M059J (cell line): ENCODE measurements at places on chromosomes 5 and 9. TPM values are rescaled to one million over a fixed set of nuclear protein-coding genes. Genes with fewer than 3 reads are reported as not detected.

DNA sequence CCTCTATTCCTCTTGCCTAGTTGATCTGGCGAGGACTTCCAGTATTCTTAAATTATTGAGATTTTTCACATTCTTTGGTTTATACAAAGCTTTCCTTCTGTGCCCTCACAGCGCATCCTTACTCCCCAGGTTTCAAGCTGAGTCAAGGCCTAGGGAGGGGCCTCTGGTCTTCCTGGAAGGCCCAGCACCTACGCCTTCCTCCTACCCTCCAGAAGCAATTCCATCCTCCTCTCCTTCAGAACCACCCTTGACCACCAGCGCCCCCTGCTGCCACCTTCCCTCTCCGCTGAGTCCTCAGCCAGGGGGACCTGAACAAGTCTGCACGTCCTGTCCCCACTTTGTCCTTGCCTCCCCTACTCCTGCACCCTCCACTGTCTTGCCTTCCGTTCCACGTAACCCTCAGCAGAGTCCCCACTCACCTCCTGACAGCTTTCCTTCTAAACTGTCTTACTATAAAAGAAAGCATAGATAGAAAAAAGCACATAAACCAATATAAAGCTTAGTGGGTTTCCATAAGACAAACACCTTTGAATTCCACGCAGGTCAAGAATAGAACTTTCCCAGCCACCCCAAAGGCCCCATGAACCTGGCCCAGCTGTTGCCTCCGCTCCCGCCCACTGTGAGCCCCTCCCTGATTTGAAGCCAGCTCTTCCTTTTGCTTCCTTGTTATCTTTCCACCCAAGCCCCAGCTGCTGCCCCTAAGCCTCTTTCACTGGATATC, 63.0 kb upstream of the CTSL start:
- DNase-seq: peak; percentile 93

DNA sequence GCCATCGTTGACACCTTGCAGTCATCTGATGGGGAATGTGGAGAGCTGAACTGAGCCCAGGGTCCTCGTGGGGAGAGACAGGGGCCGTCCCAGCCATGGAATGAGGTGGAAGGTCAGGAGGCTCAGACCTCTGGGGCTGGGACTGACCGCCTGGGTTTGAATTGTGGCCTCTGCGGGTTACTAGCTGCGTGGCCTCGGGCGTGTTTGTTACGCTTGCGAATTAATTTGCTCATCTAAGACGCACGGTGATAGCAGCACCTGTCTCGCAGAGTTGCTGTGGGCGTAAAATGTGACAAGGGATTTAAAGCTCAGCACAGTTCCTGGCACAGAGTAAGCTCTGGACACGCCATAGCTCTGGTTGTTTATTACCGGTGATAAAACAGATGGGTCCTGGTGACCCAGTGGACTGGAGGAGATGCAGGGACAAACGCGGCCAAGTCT, 19.4 kb upstream of the DAB2IP start:
- DNase-seq: no peak

DNA sequence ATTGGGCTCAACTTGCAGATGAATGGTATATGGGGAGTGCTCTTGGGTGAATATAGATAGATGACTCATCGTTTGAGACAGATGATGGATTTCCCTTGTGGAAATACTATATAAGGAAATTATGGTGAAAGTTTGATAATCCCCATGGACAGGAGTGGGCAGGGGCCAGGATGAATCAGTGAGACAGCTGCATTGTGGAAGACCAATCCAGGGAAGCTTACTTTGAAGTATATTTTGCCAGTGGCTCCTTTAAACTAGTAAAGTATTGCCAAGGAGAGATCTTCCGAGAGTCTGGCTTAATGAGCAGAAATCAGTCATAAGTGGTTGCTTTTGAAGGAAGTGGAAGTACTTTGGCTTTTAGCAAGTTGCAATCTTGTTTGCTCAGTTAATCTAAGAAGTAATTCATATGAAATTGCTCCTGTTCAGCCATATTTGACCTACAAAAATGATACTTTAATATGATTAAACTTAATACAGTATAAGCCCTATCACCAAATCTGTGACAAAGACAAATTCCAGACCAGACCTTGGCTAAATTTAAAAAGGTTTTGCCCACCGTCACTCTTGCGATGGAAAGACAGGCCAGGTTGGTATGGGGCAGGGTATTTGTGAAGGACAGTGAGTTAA, 9.3 kb upstream of the TNC start:
- DNase-seq: peak; percentile 60

DNA sequence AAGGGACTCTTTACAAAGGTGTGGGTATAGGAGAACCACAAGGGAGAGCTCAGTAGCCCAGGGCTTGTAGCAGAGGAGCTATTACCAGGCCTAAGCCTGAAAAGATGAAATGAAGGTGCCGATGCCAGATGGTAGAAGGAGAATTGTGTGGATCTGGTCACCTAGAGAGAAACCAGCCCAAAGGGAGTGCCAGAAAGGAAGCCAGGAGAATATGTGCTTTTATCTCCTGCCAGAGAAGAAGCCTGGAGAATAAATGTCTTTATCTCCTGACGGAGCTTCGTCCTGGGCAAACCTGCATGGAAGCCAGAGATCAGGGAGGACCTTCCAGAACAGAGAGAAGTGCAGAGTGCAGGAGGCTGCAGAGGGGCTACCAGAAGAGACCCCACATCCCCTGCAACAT, 142.6 kb downstream of the MED10 start:
- DNase-seq: no peak

- peak; percentile 25 for DNase-seq
These were observed 535 bp downstream of the RFX3 start for GRCh38 chr9:3525096-3525835.

GRCh38 chr5:175714479-175715085, 56.7 kb downstream of the HRH2 start:
- no peak for DNase-seq

DNA sequence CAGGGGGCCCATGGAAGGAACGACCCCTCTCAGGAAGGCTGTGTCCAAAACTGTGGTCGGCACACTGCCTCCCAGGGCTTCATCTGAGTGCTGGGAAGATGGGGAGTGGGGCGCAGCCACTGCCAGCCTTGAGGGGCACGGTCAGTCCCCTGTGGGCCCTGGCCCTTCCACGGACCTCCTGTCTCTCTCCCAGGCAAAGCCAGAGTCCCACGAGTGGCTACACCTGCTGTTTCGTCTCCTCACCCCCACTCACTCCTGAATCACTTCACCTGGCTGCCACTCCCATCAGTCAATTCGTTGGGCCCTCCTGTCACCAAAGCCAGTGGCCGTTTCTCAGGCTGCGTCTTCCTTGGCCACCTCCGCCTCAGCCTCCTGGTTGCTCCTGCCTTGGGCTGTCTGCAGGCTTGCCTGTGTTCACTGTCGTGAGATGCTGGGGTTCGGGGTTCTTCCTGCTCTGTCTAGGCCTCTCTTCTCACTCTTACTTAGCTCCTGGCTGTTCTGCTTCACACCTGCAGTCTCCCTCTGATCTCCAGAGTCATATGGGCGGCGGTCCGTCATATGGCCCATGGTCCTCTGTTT, 58.8 kb upstream of the RNF130 start:
- DNase-seq: no peak

DNA sequence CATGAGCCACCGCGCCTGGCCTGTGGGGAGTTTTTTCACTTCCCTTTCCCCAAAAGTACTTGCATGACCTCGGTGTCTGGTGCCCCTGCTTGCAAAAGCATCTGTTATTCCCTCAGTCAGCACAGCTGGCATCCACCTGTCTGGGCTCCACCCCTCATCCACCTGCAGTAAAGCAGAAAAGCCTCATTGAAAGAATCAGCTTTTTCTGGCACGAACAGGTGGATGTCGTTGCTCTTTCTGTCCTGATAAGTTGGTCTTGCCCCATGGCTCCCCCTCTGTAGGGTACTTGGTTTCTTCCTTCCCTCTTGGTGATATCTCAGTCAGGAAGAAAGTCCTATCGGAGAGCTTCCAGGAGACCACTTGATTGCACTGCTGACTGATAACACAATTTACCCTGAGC, 37.4 kb downstream of the WWC1 start:
- DNase-seq: peak; percentile 29

DNA sequence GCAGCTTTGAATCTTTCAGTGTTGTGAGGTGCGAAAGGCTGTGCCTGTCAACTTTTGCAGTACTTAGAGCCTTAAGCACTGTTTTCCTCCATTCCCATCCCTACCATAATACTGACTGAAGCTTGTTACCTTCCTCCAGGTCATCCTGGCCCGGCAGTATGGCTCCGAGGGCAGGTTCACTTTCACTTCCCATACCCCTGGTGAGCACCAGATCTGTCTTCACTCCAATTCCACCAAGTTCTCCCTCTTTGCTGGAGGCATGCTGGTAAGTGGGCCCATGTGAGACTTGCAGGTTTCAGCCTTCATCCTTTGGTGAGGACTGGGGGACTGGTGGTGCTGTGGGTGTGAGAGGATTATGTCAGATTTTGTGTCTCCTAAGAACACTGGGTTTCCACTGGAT, 1.5 kb downstream of the TMED9 start:
- DNase-seq: no peak

GRCh38 chr5:96687812-96688453, 25.8 kb downstream of the CAST start:
- DNase-seq: peak; percentile 50

DNA sequence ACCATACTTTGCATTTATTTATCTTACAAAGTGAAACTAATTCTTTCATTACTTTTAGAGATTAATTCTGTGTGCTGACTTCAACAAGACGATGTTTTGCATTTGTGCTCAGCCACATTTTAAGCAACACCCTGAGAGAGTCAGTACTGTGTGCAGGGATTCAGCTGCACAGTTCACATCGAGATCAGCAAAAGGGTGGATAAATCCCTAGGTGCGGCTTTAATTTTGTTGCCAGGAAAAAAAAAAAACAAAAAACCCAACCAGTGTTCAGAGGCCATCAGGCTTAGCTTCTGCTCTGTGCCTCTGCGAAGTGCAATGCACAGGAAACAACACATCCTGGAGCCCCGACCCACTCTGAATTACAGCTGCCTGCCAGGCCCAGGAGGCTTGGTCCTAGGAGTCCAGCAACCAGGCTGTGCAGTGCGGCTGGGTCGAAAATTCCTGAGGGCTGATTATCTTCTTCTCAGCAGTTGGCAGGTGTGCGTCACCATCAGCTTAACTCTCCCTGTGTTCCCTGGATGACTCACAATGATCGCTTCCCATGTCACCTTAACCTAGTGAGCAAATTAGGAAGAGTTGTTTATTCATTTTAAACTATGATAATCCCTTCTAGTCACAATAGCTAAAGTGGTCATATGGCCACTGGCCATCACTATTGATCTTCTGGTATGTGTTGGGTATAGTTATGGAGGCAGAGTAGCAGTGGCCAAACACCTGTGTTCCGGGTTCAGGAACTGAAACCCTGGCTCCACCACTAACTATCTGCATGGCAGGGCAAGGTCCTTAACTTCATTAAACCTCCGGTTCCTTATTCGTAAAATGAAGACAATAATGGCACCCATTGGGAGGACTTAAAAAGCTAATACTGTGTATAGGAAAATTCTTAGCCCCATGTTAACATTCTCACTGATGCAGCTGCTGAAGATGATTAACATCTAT, 31.2 kb upstream of the NDUFB6 start:
- peak; percentile 96 for DNase-seq

DNA sequence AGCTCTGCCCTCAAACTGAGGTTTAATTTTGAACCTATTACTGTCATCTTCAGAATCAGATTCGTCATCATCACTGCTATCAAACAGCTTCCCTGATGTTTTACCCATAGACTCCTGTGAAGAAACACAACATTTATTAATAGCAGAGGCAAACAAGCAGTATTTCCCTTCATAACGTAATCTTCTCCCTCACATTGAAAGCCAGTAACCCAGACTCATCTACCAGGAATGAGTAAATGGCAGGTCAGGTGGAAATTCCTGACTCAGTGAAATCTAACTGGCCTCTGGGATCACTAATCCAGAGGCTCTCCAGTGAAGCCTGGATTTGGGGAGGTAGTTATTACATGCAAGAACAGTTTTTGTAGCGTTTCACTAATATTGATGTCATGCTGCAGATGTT, 14.6 kb downstream of the NOL8 start:
- no peak for DNase-seq

- DNase-seq: no peak
These were observed 42.0 kb upstream of the GARNL3 start for GRCh38 chr9:127222388-127223095.

GRCh38 chr5:65482296-65482735, 596 bp upstream of the ADAMTS6 start:
- peak; percentile 62 for DNase-seq

DNA sequence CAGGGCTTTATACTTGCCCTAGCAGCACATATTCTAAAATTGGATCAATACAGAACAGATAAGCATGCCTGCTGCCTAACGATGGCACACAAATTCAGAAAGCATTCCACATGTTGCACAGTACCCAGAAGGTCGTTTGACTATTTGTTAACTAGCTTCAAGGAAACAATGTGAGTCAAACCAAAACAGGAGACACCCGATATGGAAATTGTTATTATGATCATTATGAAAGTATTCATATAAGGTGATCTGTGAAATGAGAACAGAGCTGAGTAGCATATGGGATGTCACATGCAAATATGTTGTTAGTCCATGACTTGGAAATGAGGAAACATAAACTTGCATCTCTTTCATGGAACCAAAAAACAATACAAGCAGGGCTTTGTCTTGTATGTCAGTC, 56.3 kb upstream of the BICD2 start:
- DNase-seq: no peak

- DNase-seq: no peak
These were observed 29.6 kb downstream of the IRF1 start for GRCh38 chr5:132460846-132461568.

- DNase-seq: peak; percentile 7
These were observed 254.4 kb downstream of the FAM114A2 start for GRCh38 chr5:153784277-153784676.

DNA sequence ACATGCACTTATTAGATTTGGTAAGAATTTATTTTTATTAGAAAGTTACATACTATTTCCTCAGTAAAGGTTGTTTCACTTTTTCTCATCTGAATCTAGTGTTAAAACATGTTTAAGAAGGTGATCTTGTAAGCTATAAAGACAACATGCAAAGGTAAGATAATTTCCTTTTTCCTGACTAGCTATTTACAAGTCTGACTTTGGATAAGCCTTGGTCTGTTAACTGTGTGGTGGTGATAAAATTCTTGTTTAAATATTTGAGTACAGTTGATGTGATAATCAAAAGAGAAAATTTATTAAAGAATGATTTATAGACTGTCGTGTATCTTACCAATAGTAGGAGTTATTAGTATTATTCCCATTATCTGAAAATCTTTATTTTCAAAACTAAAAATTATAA, 36.9 kb upstream of the GPR21 start:
- DNase-seq: no peak

EPB41L4A gene
- not detected in 2 replicates for total RNA-seq

EPB41L4B gene
- total RNA-seq: 4.7 and 6.5 TPM in 2 replicates

LRRC19 gene
- not detected in 2 replicates for total RNA-seq

CAMK4 gene
- total RNA-seq: 3.9 and 7.4 TPM in 2 replicates

SLC1A3 gene
- total RNA-seq: 17.0 and 27.2 TPM in 2 replicates

SNAPC4 gene
- total RNA-seq: 3.0 and 8.1 TPM in 2 replicates

PSAT1 gene
- total RNA-seq: 73.0 and 82.0 TPM in 2 replicates
